ENCODE measurements at places on chromosomes 16 and 17.

DNA sequence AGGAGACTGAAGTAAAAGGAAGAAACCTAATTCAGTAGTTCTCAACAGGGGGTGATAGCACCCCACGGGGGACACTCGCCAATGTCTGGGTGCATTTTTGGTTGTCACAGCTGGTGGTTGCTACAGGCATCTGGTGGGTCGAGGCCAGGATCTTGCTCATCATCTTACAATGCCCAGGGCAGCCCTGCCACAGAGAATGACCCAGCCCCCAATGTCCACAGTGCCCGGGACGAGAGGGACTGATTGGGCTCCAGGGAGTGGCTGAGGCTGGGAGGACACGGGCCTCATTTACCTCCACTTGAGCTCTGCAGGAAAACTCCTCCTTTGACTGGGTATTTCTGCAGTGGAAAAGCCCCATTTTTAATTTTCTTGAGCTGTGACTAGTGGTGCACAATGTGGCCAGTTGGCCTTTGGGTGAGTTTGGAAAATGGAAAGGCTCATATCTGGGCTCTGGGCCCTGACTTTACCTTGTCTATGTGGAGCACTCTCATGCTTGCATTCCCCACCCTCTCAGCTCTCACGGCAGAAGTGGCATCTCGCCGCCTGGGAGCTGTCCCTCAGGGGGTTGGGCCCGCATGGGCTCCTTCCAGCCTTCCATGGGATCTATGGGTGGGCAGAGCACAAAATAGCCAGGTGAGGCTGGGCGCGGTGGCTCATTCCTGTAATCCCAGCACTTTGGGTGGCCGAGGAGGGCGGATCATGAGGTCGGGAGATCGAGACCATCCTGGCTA lies 37.7 kb upstream of the IRF8 start:
- no peak for DNase-seq

DNA sequence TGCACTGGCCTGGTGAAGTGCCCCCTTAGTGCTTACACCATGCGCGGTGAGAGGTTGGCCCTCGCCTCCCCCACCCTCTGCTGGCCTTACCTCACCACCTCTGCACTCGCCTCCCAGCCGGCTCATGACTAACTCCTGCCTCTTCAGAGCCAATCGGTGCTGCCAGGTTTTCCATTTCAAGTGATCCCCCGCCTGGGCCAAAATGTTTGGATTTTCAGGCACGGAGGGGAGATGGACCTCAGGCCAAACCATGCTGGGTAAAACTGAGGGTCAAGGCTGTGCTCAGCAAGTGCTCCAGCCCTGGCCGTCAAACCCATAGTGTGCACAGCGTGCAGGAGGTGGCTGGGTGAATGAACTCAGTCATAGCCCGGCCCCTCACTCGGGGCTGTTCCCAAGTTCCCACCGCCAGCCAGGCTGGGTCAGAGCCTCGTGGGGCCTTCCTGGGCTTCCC lies 175.4 kb downstream of the SEC14L1 start:
- DNase-seq, result peak; percentile 34

GRCh38 chr17:82256242-82256885 lies 17.1 kb downstream of the CSNK1D start:
- no peak for DNase-seq

- no peak for DNase-seq
Measured at GRCh38 chr17:80024206-80024972, 11.3 kb downstream of the TBC1D16 start.
